CMK (cell line): ENCODE measurements at places on chromosomes 4 and X.

- no peak for DNase-seq
These were observed 357.7 kb downstream of the C4orf33 start for GRCh38 chr4:129453524-129454200.

GRCh38 chr4:5474756-5475155 lies 233.6 kb downstream of the EVC2 start:
- no peak for DNase-seq

GRCh38 chr4:166318810-166319525 lies 445.9 kb downstream of the TLL1 start:
- DNase-seq, result no peak

DNA sequence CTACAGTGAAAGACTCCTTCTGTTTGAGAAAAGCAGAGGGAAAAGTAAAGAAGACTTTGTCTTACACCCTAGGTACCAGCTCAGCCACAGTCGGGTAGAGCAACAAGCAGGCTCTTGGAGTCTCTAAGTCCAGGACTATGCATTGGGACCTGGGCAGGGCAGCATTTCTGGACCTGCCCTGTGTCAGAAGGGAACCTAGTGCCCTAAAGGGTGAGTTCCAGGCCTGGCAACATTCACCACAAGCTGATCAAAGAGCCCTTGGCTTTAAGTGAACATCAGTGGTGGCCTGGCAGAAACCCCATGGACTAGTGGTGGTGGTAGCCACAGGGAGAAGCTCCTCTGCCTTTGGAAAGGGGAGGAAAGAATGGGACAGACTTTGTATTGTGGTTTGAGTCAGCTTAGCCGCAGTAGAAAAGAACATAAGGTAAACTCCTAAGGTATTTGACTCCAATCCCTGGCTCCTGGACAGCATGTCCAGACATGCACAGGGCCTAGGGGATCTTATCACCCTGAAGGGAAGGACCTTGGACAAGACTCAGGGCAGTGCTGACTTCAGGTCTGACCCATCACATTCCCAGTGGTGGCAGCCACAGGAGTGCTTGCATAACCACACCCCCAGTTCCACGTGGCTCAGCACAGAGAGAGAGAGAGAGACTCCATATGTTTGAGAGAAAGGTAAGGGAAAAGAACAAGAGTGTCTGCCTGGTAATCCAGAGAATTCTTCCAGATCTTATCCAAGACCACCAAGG lies 32.6 kb downstream of the CCDC158 start:
- DNase-seq, result no peak

GRCh38 chr4:183610033-183610432 lies 49.0 kb downstream of the RWDD4 start:
- DNase-seq, result no peak

- DNase-seq, result peak; percentile 18
These were observed 126.7 kb upstream of the MBNL3 start for GRCh38 chrX:132615391-132616131.

DNA sequence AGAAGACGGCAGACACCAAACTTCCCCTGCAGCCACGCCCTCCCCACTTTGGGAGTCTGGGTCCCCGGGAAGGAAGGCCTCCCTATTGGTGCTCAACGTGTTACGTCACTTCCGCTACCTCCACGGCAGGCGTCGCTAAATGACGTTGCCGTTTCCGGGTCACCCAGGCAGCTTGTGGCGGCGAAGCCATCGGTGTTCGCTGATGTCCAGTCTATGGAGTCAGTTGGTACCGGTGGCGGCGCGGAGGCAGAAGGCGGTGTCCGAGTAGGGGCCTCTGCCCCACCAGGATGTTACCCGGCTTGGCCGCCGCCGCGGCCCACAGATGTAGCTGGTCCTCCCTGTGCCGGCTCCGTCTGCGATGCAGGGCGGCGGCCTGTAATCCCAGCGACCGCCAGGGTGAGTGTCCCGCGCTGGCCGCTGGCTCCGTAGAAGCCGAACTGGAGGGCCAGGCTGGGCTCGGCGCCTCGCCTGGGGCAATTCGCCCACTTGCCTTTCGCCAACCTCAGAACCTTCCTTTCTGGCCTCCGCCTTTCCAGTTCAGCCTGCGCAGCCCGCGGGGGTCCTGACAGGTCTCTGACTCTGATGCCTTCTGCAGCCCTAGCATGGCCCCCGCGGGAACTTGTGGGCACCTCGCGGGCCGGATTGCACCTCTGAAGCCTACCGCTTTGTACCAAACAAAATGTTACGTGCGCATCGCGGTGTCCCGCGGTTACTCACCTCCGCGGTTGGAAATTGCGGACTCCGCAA lies at the start of gene SLC30A9:
SLC30A9 (plus strand) TSS at position 166 of the 747 bp plus-strand sequence; CDS start at position 288, 122 bp downstream.
- peak; percentile 63 for DNase-seq

- DNase-seq, result no peak
These were observed 119.2 kb downstream of the CORIN start for GRCh38 chr4:47718696-47719095.

DNA sequence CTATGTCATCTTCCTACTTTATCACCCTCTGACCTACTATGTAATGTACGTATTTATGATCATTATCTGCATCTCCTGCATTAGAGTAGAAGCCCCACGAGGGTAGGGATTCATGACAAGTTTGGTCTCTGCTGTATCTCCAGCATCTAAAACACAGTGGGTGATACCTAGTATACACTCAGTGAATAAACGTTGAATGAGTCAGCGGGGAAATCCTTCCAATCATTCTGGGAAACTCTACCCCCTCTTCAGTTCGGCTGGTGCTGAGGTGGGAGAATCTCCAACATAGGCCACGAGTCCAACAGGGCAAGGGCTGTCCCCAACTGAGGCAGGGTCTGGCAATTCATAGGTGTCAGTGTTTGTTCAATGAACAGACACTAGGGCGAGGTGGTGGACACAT lies 74.4 kb upstream of the EFNB1 start:
- DNase-seq, result no peak

- DNase-seq, result no peak
These were observed 49.1 kb upstream of the DHRSX start for GRCh38 chrX:2549876-2550275.

DNA sequence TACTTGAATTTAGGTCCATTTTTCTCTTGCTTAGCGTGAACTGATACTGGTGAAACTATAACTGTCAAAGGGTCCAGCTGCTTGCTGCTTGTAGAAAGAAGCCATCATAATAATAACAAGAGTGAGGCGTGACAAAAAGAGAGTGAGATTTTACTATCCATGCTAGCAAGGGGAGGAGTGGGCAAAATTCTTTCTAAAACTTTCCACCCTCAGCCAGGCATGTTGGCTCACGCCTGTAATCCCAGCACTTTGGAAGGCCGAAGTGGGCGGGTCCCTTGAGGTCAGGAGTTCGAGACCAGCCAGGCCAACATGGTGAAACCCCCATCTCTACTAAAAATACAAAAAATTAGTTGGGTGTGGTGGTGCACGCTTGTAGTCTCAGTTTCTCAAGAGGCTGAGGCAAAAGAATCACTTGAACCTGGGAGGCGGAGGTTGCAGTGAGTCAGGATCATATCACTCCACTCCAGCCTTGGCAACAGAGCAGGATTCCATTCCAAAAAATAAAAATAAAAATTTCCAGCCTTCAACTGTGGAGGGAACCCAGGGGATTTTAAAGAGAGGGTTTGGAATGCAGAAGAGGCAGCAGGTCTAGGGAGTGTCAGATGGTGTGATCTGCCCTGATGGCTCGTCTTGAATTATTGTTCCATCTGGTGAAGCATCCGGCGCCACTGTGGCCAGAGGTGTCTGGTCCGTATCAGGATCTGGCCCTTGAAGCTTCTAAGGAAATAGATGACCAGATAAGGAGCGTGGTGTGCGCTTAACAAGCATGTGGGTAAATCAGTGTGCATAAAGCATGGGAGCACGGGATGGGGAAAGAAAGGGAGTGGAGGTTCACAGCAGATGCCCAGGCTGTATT lies 51.8 kb downstream of the LRP2BP start:
- DNase-seq, result no peak

DNA sequence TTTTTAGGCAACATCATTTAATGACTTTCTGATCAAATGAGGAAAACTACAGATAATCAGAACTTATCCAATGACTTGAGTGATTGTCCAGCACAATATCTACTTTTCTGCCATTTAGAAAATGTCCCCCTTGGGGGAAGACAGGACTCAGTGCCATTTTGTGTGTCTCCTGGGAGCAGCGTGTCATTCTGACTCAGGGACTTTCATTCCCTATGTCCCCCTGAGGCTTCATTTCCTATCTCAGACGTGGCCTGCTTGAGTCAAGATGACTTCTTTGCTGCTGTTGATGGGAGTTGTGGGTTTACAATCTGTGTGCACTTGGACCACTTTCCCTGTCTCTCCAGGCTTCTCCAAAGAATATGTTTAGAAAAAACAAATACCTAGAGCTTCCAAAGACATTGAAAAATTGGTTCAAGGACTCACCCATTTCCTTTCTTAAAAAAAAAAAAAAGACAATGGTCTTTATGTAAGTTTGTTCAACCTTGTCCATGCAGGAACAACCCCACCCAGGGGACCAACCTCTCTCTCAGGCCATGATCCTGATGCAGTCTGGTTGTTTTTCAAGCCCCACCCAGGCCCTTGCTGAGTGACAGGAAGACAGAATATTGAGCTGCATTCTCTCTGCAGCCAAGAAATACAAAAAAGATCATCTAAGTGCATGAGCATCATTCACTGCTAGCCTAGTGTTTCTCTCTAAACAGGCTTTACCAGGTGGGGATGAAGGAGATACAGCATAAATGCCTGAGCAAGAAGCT lies 34.3 kb upstream of the TMEM154 start:
- no peak for DNase-seq

GRCh38 chr4:1227816-1228215 lies 21.1 kb downstream of the CTBP1 start:
- no peak for DNase-seq

DNA sequence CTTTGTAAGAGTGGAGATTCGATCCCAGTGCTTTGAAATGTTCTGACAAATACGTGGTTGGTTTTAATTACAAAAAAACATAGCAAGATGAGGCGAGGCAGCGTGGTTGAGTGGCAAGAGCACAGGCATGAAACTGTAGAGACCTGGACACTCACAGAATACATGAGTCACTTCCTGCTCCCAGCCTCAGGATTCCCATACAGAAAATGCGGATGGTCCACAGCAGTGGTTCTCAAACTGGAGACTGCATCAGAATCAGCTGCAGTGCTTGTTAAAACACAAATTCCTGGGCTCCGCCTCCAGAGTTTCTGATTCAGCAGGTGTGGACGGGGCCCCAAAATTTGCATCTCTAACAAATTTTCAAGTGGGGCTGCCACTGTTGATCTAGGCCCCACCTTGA lies 10.1 kb downstream of the OTOP1 start:
- no peak for DNase-seq

GRCh38 chr4:151325111-151325948 lies at the start of gene SH3D19:
Gene SH3D19, minus strand, starts transcription at chr4:151325605. Its CDS starts 253 bp downstream, at chr4:151325352.
- no peak for DNase-seq

DNA sequence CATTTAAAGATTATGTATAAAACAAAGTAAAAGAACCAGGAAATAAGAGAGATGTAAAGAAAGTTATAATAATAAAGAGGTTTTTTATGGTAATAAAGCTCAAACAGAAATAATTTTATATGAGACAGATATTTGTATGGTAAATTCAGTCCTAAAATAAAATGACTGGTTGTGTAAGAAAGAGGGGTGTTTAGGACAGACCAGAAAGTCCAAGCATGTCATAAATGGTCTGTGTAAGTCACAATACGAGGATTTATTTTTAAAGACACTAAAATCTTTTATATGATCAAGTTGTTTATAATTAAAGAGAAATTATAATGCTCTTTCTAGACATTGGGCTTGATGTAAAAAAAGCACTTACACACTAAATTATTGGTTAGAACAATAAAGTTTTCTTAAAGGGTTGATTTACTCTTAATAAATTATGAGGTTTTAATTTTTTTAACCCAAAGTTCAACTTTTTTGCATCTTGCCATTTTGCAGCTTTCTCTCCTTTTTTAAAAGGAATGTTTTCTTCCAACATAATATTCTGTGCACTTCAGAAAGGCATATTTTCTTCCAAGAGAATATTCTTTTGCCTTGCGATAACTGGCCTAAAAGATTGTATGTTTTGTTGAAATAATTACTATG lies 61.9 kb upstream of the TCEAL2 start:
- peak; percentile 0 for DNase-seq

DNA sequence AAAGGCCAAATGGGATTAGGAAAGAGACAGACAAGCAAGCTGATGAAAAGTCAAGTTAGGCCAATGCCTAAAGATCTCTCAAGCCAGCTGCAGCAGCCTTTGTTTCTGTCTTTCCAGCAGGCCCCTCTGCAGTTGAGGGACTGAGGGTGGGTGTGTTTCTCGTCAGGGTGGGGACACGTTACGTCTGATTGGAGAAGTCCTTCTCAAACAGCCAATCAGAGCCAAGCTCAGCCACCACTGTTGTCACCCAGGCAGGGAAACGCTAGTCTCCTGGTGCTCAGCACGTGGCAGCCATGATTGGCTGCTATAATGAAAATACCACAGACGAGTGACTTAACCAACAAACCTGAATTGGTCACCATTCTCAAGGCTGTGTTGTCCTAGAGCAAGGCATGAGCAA lies 177.1 kb upstream of the LCORL start:
- no peak for DNase-seq

- DNase-seq, result no peak
These were observed 209.0 kb downstream of the NPNT start for GRCh38 chr4:106104276-106104675.

DNA sequence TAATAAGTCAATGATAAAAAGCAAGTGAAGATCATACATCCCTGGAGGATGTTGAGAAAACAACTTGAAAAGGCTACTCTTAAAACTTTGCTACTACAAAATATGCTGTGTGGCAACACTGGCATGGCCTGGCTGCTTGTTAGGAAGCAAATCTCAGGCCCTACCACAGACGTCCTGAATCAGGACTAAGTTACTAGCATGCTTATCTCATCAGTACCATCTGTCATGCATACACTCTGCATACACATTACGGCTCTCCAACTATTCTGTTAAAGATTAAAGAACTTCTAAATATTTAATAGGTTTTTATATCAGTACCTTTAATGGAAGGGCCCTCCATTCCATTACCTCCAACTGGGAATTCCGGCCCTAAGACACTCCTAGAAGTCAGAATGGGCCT lies 8.2 kb downstream of the PAPSS1 start:
- DNase-seq, result no peak

DNA sequence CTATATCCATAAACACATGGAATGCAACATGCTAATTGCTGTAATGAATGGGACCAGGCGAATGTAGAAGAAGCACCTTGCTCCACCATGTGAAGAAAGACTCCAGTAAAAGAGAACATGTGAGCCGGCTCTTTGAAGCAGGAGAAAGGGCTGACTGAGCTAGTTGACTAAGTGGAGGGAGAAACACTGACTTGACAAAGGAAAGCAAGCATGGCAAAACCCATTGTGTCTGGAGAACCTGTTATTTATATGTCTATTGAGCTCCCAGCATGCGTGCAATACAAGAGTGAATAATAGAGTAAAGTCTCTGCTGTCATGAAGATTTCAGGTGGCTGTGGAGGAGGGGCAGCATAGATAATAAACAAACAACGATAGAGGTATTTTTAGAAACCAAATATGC lies 559.9 kb downstream of the RAB28 start:
- no peak for DNase-seq

GRCh38 chrX:66045894-66046293 lies 6.0 kb upstream of the VSIG4 start:
- DNase-seq, result no peak

- DNase-seq, result no peak
These were observed 159.8 kb downstream of the SLC4A4 start for GRCh38 chr4:71498625-71499024.
